ENCODE measurements at places on chromosomes 6 and 20.

DNA sequence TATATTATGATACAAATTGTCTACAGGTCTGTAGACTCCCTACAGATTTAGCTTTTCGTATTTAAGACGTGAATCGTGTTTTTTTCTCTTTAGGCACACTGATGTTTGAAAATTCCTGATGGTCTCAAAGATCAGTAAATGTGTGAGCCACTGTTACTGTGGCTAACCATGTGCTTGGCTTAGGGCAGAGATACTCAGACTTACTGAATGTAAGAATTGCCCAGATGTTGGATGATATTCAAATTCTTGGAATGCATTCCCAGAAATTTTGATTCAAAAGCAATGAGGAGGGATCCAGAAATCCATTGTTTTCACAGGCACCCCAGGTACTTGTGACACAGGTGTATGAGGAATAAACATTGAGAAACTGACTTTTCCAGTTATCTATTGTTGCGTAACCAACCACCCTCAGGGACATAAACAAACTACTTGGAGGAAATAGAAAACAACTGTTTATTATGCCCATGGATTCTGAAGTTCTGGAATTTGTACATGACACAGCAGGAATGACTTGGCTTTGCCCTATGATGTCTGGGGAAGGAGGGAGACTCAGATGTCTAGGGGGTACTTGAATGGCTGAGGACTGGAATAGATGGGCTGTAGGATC, 339.6 kb upstream of the CITED2 start:
- no peak for DNase-seq

GRCh38 chr6:52517502-52518278, 59.2 kb downstream of the TRAM2 start:
- DNase-seq, result peak; percentile 91

DNA sequence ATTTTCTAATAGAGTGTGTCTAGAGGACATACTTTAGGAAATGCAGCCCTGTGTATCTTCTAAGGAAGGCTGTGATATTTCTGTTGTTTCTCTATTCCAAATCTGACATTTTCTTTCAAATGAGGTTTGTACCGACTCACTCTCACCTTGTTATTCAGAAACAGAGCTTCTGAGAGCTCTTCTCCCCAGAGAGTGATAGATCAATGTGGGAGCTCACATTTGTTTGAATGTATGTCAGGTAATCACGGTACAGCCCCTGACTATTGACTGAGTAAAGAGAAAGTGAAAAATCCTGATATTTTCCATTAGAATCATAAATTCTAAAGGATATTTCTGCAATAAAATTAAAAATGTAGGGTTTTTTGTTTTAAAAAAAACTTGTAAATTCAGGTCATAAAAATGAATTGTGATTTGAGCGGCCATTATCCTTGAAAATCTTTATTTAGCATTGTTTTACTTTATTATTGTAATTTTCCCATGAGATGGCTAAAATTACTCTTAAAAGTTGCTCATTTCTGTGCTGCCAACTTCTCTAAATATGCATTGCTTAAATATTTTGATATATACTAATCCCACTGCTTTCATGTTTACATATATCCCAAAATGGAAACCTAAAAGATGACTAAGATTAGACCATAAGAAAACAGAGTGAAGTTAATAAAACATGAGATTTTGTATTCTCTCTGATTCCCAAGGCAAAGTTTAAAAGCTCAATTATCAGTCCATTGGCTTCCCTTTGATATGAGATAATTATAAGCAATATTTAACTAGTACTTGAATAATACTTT, 1226.8 kb upstream of the CITED2 start:
- no peak for DNase-seq

DNA sequence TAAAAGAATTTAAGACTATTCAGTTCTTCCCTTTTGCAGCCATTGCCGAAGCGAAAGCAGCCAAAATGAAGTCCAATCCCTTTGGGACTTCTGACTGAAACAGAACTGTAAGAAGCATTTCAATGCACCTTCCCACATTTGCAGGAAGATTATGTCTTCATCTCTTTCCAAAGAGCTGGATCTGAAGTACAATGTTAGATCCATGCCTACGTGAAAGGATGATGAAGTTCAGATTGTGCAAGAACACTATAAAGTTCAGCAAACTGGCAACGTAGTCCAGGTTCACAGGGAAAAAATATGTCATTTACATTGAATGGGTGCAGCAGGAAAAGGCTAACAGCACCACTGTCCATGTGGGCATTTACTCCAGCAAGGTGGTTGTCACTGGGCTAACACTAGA, 6.0 kb upstream of the FILIP1 start:
- DNase-seq, result no peak

DNA sequence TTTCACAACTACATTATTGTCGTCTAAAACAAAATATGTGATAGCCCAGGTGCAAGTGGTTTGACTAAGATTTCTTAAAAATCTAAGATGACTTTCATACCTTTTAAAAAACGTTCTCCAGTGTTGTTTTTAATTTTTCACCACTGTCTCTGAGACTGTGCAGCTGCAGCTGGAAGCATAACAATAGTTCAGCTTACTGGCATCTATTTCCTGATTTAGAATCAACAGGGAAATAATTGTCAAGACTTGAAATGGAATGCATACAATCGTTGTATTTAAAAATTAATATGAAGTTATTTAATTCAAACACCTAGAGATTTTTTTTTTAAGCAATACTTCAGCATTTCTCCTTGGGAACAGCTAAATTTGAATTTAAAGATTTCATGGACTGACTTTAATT, 982.0 kb upstream of the EPHA7 start:
- no peak for DNase-seq

Measured in amniotic stem cell (primary cell).